ENCODE measurements at places on chromosomes 6 and 20.

GRCh38 chr20:46828471-46828870, 66.2 kb upstream of the EYA2 start:
- no peak for DNase-seq

DNA sequence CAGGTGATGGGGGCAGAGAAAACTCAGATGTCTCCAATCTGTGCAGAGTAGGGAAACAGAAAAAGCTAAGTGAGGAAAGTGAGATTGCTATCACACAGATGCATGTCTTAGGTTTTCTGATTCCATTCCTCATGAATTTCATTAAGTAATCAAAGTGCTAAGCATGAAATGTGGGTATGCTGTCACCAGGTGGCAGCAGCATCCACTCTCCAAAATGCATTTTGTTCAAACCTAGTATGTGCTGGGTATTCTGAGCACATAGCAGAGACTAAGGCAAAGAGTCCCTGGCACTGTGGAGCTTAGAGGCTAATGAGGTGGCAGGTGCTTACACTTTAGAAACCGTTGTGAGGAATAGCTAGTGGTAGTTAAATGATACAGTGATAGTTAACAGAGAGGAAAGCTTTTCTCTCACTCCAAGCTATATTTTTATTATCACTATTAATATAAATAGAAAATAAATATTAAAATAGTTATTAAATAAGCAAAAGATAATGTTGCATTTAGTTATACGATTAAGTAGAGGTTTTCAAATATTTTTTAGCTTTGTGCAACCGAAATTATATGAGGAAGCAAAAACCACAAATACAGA, 179.5 kb downstream of the CDH26 start:
- DNase-seq: no peak

DNA sequence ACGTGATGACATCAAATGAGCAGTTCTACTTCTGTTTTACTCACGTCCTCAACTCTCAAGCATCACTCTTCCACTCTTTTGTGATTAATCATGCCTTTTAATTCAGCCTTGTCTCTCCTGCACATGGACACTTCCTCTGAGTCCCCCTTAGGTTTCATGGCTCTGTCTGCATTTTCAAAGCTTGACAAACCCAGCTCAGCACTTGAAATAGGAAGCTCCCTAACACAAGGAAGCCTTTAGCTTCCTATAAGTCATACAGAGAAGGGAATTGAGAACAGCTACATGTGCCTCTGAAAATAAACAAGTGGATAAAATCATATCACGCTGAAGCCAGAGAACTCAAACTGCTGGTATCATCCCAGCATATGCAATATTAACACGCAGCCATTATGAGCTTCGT, 21.2 kb downstream of the KIF16B start:
- no peak for DNase-seq

GRCh38 chr6:101876431-101876830, 482.9 kb downstream of the GRIK2 start:
- peak; percentile 46 for DNase-seq

GRCh38 chr20:44074252-44075151, 112.5 kb downstream of the JPH2 start:
- DNase-seq: no peak

- DNase-seq: no peak
These were observed 6.7 kb downstream of the SDC4 start for GRCh38 chr20:45341579-45341938.

Measured in NCI-H1930 (cell line).